Hindlimb muscle (tissue), 1 donor: ENCODE measurements at places on chromosomes 5 and 9. TPM values are rescaled to one million over a fixed set of nuclear protein-coding genes. Genes with fewer than 3 reads are reported as not detected.

ARHGEF37 gene
- polyA plus RNA-seq = 5.0 TPM

DNA sequence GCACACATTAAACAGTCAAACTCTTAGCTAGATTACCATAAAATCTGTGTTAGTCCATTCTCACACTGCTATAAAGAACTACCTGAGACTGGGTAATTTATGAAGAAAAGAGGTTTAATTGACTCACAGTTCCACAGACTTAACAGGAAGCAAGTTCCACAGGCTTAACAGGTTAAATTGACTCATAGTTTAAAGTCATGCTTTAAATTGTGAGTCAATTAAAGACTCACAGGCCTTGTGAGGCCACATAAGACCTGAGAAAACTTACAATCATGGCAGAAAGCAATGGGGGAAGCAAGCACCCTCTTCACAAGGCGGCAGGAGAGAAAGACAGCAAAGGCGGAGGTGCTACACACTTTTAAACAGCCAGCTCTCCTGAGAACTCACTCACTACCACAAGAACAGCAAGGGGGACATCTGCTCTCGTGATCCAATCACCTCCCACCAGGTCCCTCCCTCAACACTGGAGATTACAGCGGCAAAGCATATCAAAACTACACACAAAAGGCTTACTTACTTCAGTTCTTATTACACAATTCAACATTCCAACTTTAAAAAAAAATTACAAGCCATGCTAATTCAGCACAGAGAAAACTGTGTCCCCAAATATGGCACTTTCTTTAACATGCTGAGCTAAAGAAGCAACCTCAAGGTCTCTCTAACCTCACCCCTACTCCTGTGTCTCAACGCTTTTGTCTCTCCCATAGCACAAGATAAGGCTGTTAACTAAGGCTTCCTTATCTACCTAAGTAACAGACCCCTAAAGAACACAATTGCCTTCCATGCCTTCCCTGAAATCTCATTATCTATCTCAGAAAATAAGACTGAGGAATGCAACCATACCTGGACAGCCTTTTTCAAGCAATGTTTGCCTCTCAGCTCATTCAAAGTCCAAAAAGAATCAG is 805.1 kb downstream of the NR2F1-AS1 start:
- no peak for DNase-seq

GRCh38 chr5:73615085-73615484 is 10.9 kb upstream of the ARHGEF28 start:
- no peak for DNase-seq

GRCh38 chr9:88077071-88077617 is 61.1 kb downstream of the SPATA31C2 start:
- DNase-seq = no peak
